ENCODE measurements at places on chromosomes 6 and 20.

- DNase-seq: no peak
Measured at GRCh38 chr20:34968042-34968775, 12.5 kb downstream of the MYH7B start.

DNA sequence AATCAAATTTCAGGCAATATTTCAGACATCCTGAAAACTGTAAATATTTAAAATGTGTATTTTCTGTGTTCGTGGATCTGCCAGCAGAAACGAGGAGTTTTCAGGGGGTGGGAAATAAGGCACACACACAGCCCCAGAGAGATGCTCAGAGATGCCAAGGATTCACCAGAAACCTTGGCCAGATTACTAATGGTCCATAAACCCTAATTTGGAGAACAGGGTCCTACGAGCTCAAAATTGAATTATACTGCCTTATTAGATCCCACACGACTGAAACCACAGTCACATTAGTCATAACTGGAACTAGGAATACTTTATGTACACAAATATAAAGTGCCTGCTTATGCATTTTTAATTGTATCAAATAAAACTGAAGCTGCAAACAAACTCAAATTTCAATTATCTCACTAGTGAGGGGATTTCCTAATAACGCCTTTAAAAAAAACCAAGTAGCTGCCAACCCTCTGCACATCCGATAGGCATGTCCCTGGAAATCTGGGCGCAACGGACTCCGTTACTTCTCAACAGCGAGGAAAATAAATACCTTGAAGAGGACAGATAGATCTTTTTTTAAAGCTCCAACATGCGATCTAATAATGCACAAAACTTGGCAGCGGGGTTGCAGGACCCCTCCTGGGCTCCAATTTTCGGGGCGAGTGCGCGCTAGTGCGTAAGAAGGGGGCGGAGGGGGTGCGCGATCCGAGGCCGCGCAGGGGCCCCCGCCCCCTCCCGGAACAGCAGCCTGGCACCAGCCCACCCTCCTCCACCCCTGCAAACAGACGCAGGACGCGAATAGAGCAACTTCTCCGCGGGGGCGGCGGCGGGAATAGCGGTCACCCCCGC, 897 bp downstream of the CHD6 start:
- DNase-seq: peak; percentile 47

- no peak for DNase-seq
Measured at GRCh38 chr20:54029176-54029575, 41.2 kb downstream of the BCAS1 start.

- DNase-seq: no peak
Measured at GRCh38 chr6:9875605-9876353, 539.1 kb downstream of the TFAP2A start.

DNA sequence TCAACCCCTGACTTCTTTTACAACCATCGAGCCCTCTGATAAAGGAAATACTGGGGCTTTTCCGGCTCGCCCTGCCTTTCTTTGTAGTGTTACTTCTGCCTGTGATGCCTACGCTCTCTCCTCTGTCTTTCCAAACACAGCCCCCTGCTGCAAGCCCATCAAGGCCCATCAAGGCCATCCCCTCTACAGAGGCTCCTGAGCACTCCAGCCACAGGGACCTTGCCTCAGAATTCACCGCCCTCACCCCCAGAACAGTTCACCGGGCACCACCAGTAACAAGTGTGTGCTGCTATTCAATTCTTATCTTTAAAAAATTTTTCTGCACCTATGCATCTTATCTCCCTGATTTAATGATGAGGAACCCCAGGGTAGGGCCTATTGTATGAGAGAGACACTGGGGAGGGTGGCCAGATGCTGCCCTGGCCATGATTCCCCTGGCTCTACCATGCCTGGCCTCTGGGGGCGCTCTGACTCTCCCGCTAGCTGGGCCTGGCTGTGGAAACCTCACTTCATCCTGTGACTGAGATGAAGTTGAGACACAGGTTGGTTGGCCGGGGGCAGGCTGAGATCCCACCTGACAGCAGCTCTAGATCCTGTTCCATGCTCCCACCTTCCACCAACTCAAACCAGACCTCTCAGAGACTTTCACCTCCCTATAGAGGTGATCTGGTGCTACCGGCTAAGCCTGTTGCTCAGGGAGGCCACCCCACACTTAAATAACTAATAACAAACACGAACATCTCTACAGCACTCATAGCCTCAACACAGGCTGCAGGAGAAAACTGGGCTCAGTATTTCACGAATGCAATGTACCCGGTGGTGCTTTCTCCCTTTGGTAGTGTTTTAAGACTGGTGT, 19.2 kb upstream of the GLP1R start:
- DNase-seq: peak; percentile 67

DNA sequence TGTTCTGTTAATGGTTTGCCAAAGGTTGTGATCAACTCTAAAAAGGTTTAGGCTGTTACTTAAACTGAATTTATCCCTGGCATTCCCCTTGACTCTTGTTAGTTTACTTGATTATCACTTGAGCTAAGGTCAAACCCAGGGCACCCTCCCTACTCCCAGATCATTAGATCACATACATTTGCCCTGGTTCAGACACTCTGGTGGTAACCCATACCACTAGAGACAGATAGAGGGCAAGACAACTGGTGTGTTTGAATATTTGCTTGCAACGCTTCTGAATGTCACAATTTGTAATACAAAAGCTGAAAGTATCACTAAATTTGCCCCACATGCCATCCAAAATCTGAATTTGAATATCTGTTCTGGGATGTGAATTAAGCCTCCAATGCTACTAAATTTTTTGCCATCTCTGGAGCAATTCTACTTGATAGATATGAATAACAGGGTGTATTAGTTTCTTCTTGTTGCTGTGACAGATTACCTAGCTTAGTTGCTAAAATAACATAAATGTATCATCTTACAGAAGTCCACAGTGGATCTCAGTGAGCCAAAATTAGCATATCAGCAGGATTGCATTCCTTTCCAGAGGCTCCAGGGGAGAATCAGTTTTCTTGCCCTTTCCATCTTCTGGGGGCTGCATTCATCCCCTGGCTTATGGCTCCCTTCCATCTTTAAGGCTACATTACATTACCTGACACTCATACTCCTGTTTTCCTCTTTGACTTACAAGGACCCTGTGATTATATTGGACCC, 45.4 kb downstream of the FIG4 start:
- no peak for DNase-seq

DNA sequence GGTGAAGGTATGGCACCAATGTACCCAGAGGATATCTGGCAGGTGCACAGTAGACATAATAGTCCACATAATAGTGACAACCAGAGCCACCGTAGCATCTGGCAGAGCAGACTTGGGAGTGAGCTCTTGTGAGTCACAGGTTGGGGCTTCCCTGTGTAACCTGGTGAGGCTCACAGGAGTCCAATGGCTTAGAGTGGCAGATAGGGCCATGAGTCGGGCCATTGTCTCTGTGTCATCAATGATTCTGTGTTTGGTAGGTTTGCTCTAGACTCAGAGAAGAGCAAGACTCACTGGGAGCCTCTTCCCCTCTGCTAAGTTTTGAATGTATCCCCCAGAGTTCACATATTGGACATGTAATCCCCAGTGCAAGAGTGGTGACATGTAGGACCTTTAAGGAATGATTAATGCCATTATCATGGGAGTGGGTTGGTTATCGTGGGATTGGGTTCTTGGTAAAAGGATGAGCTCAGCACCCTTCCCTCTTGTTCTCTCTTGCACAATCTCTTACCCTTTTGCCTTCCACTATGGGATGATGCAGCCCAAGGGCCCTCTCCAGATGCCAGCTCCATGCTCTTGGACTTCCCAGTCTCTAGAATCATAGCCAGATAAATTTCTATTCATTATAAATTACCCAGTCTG, 22.6 kb upstream of the SIRPA start:
- no peak for DNase-seq

DNA sequence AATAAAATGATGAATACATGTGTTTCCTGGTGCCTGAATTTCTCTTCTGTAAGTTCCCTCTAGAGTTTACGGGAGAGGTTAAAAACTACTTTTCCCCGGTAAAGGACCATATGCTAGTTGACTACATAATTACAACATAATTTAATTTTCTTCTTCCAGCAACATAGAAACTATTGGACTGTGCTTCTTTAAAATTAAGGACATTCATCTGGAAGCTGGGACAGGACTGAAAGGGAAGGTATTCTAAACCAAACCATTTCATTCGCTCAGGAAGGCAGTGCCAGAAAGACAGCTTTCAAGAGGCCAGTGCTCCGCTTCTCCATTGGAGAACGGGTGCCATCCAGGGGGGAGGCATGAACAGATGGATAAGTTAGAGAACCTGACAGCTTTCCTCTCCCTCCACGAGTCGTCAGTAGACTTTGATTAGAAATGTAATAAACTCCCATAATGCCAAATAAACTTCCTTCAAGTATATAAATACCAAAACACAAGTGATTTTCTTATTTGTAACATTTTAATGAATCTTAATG, 458.0 kb upstream of the SOX4 start:
- no peak for DNase-seq

GRCh38 chr6:152948150-152948768, 34.6 kb downstream of the FBXO5 start:
- peak; percentile 44 for DNase-seq

DNA sequence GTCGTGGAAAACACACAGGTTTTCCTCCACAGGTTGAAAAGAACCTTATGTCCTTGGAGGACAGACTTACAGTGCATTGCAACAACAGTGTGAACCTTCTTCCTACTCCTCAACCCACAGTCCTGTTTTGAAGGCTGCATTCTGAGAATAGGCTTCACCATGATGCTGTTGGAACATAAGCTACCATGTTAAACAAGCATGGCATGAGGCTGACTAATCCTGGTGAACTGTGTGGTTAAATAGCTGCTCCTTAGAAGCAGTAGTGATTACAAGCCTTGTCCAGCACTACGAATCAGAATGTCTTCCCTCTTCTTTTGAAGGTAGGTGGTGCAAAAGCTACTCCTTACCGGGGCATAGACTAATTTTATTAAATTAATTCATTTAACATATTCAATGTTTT, 368.5 kb upstream of the EPHA7 start:
- no peak for DNase-seq

DNA sequence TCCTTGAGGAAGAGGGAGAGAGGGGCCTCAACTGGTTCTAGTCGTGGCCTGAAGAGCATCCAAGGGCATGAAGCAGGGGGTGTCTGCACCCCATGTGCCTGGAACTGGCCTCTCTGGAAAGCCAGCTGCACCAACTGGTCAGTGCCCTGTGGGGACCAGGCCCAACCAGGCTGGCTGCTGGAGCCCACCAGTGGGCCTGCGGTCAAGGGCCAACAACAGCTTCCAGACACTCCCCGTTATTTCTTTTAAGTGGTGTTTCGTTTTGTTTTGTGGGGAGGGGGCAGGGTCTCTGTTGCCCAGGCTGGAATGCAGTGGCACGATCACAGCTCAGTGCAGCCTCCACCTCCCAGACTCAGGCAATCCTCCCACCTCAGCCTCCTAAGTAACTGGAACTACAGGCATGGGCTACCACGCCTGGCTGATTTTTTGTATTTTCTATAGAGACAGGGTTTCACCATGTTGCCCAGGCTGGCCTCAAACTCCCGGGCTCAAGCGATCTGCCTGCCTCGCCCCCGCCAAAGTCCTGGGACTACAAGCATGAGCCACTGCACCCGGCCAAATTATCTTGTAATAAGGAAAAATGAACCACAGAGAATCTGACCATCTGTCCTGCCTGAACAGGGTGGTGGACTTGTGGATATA, 11.9 kb upstream of the C20orf144 start:
- no peak for DNase-seq

- DNase-seq: no peak
Measured at GRCh38 chr6:132910759-132911158, 96.4 kb downstream of the RPS12 start.

- DNase-seq: no peak
Measured at GRCh38 chr6:116562614-116563013, 8.7 kb upstream of the RWDD1 start.

DNA sequence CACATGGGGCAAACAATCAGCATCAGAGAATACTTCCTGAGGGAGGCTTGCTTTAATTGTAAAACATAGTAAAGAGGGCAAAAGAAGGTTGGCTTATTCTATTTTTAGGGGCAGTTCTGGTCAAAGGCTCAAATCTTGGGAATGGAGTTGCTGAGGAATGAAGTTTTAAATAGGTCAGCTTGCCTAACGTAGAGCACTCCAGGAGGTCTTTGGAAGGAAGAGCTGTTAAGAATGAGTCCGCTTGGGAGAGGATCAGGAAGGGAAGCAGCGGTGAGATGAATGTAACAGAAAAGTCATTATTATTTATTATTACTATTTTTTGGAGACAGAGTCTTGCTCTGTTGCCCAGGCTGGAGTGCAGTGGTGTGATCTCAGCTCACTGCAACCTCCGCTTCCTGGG, 108.7 kb downstream of the ZFAND3 start:
- no peak for DNase-seq

- DNase-seq: no peak
Measured at GRCh38 chr6:28523241-28523622, 2.4 kb upstream of the GPX5 start.

DNA sequence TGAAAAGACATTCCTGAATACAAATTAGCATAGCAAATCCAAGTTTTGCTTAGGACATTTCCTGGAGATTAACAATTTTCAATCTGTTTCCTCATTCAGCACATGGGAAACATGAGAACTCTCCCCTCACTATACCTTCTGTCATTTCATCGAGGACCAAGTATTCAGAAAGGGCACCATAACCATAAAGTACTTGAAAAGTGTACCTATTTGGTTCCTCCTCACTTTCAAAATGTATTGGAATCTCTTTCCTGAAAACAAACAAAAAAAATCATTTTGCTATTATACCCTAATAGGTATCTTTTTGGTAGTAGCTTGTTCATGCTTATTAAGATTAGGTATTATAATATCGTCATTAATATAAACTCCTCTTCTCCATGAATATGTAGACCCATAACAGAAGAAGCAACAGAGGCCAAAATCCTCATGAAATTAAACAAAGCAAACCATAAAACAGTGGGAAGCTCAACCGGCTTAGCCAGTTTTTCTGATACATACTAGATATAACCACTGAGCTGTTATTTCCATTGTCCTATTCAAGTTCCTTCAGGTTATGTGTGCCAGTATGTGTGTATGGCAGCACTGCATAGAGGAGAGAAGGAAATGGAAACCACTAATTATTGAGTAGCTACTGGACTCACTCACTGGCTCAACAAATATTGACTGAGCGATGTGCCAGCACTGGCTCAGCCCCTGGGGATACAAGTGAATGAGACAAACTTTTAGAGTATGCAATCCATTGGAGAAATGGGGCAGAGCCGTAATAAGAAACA, 274.0 kb downstream of the MAFB start:
- DNase-seq: no peak

DNA sequence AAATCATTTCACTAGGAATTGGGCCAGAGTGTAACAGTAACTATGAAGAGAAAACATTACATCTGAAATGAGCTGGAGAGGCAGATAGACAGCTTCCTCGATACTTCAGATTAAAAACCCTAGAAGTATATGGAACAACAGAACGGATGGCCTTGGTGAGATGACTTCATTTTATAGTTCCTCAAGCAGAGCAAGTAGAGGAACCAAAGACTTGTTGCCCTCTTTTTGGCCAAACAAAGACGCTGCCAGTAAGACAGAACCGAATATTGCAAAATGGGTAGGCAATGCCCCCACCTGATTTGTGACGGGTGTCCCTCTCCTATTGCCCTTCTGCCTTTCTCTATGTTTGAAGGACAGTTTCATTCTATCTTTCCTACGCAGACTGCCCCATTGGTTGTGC, 53.5 kb downstream of the AGPAT4 start:
- no peak for DNase-seq

All from GM20000 (cell line).